ENCODE measurements at places on chromosomes 11 and 22.

GRCh38 chr22:37400719-37401118, 26.6 kb downstream of the ELFN2 start:
- no peak for DNase-seq

DNA sequence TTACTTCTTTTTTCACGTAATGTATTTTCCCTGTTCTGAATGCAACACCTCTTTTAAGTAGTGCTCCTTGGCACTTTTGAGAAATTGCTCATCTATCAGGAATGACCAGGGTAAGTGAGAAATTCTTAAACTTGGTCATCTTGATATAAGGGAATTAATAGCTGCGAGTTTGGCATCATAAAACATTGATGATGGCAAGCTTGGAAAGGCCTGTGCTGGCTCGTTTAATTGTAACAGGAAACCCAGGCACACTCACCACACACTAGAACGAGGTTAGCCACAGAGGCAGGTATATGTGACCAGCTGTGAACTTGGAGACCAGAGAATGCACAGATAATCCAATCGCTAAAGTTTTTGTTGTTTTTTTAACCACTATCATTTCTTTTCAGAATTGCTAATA, 24.3 kb downstream of the FAM118A start:
- DNase-seq = peak; percentile 46

- no peak for DNase-seq
Observed at GRCh38 chr11:120199613-120200012, 11.2 kb upstream of the OAF start.

- no peak for DNase-seq
Observed at GRCh38 chr11:102112509-102112821, 2.2 kb downstream of the YAP1 start.

DNA sequence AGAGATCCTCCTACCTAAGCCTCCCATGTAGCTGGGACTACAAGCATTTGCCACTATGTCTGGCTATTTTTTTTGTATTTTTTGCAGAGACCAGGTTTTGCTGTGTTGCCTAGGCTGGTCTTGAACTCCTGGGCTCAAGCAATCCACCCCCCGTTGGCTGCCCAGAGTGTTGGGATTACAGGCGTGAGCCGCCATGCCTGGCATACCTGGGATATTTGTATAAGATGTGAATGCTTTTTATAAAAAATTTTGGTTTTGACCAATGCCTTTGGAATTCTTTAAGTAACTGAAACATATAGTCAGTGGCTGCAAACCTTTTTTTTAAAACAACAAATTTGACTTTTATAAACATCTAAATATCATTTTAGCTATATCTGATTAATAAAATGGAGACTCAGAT, 42.4 kb downstream of the ADAMTS8 start:
- DNase-seq = no peak

- no peak for DNase-seq
Observed at GRCh38 chr11:124190298-124191139, 7.4 kb downstream of the OR10D3 start.

DNA sequence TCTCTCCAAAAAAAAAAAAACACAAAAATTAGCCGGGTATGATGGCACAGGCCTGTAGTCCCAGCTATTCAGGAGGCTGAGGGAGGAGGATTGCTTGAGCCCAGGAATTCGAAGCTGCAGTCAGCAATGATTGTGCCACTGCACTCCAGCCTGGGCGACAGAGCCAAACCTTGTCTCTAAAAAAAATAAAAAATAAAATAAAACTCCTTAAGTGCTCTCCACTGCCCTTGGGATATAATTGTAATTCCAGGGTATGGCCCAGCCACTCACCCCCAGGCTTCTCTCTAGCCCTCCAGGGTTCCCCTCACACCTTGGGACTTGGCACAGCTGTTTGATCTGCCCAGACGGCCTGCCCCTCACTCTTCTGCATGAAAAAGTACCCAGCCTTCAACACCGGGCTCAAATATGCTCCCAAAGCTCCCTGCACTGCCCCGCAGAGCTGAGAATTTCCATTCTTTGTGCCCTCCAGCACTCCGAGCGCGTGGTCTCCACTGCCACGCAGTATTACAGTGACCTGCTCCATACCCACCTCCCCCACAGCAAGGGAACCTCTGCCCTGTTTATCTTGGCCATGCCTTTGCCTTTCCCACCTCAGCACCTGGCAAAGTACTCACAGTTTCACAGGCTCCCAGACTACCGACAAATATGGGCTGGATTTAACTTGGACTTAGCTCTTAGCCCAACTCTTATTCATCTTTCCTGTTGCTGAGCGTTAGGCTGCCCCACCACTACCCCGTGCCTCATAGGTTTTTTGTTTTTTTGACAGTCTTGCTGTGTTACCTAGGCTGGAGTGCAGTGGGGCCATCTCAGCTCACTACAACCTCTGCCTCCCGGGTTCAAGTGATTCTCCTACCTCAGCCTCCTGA, 7.6 kb upstream of the FTH1 start:
- no peak for DNase-seq

DNA sequence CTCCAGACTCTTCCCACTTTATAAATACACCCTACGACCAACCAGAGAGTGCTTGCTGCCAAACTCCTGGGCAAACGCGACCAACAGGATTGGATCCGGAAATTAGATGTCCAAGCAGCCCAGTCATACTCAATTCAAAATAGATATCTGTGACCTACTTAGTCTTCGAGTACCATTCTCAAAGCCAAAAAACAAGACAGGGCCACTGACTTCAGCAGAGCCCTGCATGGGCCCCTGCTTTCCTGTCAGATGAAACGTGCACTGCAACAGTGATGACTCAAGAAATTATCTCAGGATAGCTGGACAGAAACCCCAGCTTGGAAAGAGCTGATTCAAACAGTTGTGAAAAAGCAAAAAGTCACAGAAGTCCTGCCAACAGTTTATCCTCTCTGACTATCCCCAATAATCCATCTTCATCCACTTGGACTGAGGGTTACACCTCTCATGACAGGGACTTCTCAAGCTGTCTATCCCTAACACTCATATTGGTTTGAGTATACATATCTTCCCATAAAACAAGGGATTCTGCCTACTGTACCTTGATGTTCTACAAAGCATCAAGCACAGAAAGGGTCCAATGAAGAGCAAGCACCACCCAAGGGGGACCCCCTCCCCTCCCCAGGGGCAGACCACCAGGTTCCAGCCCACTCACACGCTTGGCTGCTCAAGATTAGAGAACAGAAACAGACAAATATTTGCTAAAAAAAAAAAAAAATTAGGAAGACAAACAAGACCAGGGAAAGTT, 17.4 kb downstream of the SMCO4 start:
- DNase-seq = no peak

- no peak for DNase-seq
Observed at GRCh38 chr11:121755906-121756305, 303.1 kb upstream of the SORL1-AS1 start.

DNA sequence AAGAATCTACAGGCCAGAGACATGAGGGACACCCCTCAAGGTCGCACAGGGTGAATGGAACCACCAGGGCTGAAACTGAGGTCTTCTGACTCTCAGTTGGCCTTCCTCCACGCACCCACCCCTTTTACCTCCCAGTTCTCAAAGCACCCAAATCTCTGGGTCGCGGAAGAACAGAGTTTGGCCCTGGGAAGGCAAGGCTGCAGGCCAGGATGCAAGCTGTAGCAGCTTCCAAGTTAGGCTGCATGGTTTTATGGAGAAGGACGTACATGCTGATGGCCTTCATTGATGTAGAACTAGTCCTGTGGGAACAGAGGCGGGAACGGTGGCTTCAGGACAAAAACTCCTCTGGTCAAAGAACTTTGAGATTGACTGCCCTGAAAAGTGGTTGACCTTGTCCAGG, 143.5 kb upstream of the B3GAT1 start:
- no peak for DNase-seq

GRCh38 chr11:328012-328411, 7.4 kb upstream of the IFITM3 start:
- DNase-seq = no peak

- no peak for DNase-seq
Observed at GRCh38 chr11:111010391-111011274, 234.9 kb upstream of the POU2AF2 start.

DNA sequence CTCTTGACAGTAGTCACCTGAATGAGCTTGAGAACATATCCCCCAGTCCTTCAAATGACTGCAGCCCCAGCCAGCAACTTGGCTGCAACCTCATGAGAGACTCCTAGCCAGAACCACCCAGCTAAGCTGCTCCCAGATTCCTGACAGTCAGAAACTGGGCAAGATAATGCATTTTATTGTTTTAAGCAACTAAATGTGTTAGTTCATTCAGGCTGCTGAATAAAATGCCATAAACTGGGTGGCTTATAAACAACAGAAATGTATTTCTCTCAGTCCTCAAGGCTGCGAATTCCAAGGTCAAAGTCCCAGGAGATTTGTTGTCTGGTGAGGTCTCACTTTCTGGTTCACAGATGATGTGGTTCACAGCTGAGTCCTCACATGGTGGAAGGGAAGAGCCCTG, 5.8 kb upstream of the PAMR1 start:
- no peak for DNase-seq

- peak; percentile 2 for DNase-seq
Observed at GRCh38 chr11:43947003-43947500, 4.6 kb downstream of the C11orf96 start.

- no peak for DNase-seq
Observed at GRCh38 chr11:135019343-135019871, 607.4 kb upstream of the B3GAT1 start.

DNA sequence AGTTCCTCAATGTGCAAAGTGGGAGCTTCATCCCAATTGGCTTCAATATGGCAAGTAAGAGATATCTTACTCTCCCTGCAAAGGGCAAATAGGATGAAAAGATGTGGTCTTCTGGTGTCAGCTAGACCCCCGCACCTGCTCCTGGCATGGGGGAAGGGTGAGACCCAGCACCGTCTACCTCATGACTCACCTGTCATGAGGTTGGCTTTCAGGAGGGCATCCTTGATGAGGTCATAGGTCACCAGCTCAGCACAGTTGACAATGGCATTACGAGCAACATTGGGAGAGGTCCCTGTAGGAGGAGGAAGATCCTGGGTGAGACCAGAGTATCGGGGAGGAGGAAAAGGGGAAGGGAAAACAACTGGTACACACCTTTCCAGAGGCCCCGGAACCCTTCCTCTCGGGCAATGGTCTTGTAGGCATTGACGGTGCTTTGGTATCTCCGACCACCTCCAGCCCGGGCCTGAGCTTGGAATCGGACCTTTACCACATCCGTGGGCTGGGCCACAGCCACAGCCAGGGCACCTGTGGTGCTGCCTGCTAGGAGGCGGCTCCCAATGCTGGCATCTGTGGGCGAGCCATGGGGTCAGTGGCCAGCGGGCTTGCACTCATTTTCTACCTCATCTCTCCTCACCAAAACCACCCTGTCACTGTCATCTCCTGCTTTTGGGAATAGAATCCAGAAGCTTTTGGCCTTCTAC, 6.0 kb downstream of the UCP2 start:
- no peak for DNase-seq

GRCh38 chr11:116409238-116409637, 363.5 kb downstream of the BUD13 start:
- no peak for DNase-seq

DNA sequence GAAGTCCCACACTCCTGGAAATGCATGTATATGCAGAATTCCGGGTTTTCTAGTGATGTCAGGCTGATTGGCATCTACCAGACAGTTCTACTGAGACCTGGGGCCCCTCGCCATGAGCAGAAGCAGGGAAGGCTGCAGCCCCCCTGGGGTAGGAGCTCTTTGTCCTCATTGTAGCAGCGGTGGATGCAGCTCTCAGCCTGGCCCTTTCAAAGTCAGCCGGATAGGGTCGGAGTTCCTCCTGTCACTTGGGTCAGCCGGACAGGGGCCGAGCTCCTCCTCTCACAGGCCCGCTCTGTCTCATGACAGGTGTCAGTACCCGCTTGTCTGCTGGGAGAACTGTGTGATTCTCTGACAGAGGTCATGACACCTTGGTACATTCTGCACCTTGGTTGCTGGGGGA, 30.0 kb downstream of the MRGPRD start:
- no peak for DNase-seq

- DNase-seq = no peak
Observed at GRCh38 chr11:27649800-27650199, 50.5 kb downstream of the BDNF start.

DNA sequence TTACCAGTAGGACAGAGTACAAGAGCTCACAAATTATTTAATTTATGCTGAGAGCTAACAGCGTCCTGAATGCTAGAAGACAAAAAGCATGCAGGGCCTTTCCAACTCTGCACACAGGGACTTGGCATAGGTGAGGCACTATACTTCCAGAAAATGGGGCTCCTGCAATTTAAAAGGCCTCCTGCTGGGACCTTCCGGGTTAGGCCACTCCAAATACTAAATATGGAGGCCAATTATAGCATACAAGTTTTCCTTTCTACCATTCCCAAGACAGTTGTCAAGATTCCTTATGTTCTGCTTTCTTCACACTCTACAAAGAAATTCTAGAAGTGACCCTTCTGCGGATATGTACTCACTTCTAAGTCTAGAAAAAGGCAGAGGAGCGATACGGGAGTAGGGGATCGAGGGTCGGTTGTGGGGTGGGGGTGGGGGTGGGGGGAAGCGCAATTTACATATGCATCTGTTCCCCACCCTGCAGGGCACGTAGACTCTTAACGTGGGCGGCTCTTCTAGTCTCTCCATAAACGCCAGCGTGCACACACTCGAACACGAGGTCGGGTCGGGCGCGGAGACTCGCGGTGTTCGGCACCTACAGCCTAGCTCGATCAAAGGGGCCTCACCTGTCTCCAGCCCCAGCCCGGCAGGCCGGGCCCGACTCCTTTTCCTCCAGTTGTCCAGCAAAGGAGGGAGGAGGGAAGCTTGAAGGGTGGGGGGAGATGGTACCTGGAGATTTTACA, 728 bp downstream of the DCUN1D5 start:
- no peak for DNase-seq

GRCh38 chr11:62190011-62190410, at the start of gene SCGB1D1:
SCGB1D1 (plus strand) TSS chr11:62190216; CDS start chr11:62190285, 69 bp downstream.
- no peak for DNase-seq

DNA sequence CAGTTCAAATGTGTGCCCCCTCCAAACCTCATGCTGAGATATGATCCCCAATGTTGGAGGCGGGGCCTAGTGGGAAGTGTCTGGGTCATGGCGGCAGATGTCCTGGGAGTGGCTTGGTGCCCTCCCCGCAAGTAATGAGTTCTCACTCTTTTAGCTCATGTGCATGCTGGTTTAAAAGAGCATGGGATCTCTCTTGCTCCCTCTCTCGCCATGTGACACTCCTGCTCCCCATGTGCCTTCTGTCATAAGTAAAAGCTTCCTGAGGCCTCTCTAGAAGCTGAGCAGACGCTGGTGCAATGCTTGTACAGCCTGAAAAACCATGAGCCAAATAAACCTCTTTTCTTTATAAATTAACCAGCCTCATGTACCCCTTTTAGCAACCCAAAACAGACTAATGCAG, 98.8 kb downstream of the SGSM3 start:
- DNase-seq = no peak

- no peak for DNase-seq
Observed at GRCh38 chr22:20434773-20435172, 2.9 kb downstream of the SCARF2 start.
